ENCODE measurements at places on chromosomes 12 and 14.

- DNase-seq, result no peak
Observed at GRCh38 chr12:31246470-31246850, 79.5 kb downstream of the SINHCAF start.

DNA sequence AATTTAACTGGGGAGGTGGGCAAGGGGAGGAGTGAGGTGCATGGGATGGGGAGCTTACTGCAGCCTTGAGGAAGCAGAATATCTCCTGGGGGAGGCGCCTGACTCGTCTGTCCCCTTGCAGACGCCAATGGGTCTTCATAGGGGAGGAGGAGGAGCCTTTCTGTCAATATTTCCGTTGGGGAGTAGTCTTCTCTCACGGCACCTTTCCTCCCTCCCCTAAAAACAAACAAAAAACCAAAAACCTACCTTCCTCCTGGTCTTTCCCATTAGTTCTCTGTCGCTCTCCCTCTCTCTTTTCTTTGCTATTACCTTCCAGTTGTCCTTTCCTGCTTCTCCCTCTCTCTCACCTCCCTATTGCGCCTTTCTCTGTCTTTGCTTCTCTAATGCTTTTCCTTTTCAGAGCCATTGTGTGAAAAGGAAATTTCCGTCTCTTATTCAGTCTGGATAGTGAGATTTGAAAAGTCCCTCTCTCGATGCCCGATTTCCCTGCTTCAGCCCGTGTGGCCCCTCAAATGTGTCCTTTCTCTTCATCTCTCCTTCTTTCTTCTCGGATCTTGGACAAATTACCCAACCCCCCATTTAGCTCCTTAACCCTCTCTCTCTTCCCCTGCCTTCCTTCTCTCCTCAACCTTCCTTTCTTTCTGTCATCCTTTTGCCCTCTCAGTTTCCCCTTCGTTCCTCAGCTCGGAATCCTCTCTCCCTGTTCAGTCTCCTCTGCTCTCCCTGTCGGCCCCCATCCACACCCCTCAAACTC, 5.9 kb downstream of the GPR84 start:
- DNase-seq, result peak; percentile 36

DNA sequence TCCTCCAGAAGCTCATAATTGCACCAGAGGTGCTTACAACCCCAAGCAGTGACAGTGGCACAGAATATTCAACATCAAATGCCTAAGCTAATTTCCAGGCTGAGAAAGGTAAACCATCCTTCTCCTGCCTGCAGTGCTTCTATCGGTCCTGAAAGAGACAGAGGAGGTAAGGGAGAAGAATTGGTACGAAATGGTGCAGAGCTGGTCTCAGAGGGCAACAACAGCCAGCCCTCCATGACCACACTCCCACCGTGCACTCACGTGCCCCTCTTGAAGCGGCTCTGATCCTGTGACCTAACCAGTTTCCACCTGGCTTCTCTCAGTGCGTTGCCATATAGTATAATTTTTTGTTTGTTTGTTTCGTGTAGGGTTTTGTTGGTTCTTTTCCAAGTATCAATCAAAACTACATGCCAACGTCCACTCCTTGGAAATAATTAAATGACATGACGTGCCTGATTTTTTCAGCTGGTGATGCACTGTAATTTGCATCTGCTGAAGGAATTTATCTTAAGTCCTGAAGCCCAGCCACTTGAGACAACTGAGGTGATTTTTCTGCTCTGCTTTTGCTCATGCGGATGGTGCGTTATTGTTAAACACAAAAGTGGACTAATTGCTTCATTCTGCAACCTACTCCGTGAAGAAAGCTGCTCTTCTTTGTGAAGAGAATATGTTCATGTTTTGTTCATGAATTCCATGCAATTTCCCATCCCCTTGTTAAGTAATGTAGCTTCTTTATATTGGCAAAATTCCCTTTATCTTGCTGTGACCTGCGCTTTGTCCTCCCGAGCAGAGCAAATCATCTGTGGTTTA, 1.3 kb upstream of the ATP2A2 start:
- no peak for DNase-seq

DNA sequence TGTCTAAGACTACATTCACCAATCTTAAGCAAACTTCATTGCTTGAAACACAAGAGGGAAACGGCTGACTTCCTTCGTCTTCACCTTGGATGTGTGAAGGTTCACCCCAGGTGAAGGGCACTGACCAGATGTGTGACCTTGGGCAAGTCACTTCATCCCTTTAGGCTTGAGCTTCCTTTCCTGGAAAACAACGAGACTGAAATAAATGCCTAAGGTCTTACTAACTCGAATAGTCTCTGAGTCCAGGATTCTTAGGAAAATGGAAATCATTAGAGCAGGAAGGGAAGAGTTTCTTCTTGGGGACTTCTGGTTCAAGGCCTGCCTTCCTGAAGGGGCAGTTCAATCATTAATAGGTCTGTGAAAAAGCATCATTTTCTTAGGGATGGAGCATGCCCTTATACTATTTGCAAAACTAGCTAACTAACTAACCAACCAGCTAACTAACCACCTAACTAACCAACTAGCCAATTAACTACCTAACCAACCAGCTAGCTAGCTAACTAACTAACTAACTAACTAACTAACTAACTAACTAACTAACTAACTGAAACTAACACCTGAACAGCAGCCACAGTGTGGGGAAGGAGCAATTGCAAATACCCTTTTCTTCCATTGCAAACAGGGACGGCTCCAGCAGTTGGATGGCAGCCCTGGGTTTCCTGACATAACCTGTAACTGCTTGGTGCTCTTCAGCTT, 31.5 kb upstream of the EMP1 start:
- no peak for DNase-seq

- DNase-seq, result no peak
Observed at GRCh38 chr14:57769863-57770523, 95.9 kb downstream of the SLC35F4 start.

GRCh38 chr12:10363914-10364814, 25.7 kb downstream of the KLRK1 start:
- no peak for DNase-seq

DNA sequence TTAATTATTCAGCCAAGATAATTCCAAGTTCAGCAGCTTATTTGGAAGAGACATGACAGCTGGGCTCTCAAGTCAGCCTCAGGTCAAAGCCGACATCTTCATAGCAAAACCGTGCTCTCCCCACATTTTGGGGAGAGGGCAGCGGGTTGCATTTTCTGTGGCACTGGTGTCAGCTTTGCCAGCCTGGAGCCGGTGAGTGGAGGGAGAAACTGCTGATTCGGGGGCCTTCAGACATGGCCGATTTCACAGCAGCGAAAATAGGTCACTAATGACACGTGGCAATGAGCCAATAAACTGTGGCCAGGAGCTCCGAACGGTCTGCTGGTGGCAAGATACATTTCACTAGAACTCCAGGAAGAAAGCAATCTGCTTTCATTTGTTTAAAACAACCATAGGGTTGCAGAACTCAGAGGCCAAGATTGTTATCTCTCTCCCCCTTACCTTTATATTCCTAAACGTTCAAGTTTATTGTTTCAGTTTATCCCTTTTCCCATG, 173.2 kb downstream of the CAND1 start:
- no peak for DNase-seq

GRCh38 chr12:5691943-5692342, 253.1 kb downstream of the ANO2 start:
- no peak for DNase-seq

DNA sequence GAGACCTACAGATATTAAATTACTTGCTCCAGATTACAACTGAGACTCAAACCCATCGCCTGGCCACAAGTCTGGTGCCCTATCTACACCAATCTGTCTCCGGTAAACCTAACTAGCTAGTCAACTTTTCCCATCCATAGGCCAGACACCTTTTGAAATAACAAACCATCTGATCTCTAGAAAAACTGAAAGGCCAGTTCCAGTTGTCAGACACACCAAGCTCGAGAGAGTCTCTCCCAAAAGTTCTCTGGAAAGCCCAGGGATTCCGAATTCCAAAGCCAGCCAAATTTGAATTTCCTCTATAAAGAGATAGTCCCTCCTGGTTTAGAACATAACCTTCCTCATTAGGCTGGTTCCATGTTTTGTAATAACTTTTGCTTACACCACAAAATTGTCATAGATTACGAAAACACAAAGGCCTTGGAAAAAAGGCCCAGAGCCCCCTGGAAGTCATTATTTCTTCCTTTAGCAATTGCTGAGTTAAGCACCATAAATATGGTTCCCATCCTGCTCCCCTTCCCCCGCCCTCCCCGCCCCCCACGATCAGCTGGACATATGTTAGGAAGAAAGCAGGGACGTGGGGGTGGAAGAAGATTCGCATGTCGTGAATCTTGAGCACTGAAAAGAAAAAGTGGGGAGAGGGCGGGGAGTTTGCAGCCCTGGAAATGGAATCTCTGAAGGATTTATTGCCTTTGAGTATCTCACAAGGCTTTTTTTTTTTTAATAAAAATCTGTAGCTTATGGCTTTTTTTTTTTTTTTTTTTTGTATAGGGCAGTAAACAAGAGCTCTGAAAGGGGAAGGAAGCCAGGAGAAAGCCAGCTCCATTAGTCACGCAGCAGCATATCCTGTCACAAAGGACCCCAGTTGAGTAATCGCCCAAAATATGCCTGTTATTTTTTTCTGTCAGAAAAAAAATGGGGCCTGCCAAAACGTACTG, 110.4 kb downstream of the ZFP36L1 start:
- no peak for DNase-seq

GRCh38 chr14:35167496-35167895, 45.1 kb downstream of the PRORP start:
- no peak for DNase-seq

GRCh38 chr12:7395950-7396349, 48.0 kb downstream of the CD163L1 start:
- DNase-seq, result no peak

DNA sequence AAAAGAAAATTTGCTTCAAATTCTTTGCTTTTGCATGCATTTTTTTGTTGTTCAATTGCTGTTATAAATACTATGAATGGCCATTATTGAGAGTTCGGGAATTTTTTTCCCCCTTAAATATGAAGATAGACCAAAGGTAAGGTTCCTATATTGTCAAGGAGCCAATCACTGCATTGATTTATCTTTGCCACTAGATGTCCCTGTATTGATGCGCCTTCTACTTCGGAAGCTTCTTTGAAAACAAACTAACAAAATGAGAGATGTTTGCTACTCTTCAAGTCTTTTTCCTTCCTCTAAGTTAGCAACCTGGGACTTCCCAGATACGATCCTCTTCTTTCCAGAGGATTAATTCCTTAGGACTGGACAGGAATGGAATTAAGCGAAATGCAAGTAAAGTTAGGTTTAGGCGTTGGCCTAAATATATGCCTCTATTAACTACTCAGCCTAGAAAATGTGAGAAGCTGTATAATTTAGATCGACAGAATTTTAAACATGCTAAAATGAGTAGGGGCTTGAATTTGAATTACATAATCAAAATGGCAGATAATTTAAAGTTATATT, 318.1 kb downstream of the AEBP2 start:
- DNase-seq, result no peak
